ENCODE measurements at places on chromosomes 2 and 18. TPM values are rescaled to one million over a fixed set of nuclear protein-coding genes. Genes with fewer than 3 reads are reported as not detected.

DNA sequence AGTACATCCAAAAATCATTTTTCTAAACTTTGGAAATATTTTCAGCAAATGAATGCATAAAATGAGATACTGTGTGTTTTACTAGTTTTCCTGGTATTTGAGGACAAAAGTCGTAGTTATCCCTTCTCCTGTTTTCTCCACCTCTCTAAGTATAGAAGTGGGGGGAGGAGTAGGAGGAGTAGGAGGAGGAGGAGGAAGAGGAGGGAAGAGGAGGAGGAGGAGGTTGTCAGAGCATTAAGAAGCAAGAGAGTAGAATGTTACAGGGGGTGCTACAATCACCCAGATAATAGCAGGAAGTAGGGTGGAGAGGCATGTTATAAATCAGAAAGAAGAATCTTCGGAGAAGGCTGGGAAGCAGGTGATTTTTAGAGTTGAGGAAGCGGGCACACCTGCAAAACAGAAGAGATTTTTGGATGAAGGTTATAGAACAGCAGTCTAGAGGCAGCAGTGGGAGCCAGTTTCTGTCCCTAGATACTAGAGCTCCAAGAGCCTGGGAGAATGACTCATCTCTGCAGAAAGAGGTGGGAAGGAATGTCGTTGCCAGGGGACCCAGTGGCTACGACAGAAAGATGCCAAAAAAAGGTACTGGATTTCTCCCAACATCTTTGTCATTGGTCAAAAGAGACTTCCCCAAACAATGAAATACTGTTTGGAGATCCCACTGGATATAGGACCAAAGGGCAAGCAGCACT lies 44.2 kb upstream of the AQP4 start:
- no peak for DNase-seq
- H3K36me3 ChIP-seq = no peaks in the 10 kb centered on the region
- no peaks in the 10 kb centered on the region for H3K4me1 ChIP-seq
- no peaks in the 10 kb centered on the region for H3K27me3 ChIP-seq
- H3K4me3 ChIP-seq = no peak overlapping the region
- H3K27ac ChIP-seq = no peak overlapping the region

DNA sequence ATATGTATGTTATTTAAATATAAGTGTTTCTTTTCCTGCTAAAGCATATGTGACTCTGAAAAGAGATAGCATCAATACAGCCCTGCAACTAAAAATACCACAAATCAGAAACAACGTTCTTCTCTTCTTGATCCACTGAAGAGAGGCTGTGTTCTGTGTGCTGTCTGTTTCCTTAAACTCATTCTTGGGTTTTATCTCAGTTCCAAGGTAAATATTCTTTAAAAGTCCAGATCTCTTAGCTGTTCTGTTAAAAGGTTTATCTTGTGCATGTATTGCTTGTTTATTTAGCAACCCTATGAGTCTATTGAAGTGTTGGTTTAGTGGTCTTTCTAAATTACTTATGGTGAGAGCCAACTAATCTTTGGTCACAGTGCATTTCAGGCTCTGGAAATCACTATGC lies 173.3 kb upstream of the NT5C1B start:
- DNase-seq = no peak
- no peak overlapping the region for H3K4me3 ChIP-seq
- H3K36me3 ChIP-seq = no peaks in the 10 kb centered on the region
- H3K4me1 ChIP-seq = no peaks in the 10 kb centered on the region

- H3K4me1 ChIP-seq = no peaks in the 10 kb centered on the region
- no peak overlapping the region for H3K27ac ChIP-seq
- H3K36me3 ChIP-seq = peaks cover under 1% of the 10 kb centered on the region
- H3K27me3 ChIP-seq = peaks cover under 1% of the 10 kb centered on the region
- DNase-seq = no peak
- H3K4me3 ChIP-seq = no peak overlapping the region
Observed at GRCh38 chr2:64625299-64626145, 28.2 kb downstream of the SERTAD2 start.

- no peaks in the 10 kb centered on the region for H3K36me3 ChIP-seq
- no peak overlapping the region for H3K27ac ChIP-seq
- no peaks in the 10 kb centered on the region for H3K4me1 ChIP-seq
- H3K27me3 ChIP-seq = peaks cover 1% of the 10 kb centered on the region
- no peak for DNase-seq
Observed at GRCh38 chr2:179349670-179350303, 85.2 kb upstream of the SESTD1 start.

- peaks cover 21% of the 10 kb centered on the region for H3K36me3 ChIP-seq
- H3K27ac ChIP-seq = no peak overlapping the region
- H3K4me3 ChIP-seq = no peak overlapping the region
- H3K27me3 ChIP-seq = no peaks in the 10 kb centered on the region
- no peak for DNase-seq
Observed at GRCh38 chr2:128197059-128197458, 106.1 kb downstream of the UGGT1 start.

DNA sequence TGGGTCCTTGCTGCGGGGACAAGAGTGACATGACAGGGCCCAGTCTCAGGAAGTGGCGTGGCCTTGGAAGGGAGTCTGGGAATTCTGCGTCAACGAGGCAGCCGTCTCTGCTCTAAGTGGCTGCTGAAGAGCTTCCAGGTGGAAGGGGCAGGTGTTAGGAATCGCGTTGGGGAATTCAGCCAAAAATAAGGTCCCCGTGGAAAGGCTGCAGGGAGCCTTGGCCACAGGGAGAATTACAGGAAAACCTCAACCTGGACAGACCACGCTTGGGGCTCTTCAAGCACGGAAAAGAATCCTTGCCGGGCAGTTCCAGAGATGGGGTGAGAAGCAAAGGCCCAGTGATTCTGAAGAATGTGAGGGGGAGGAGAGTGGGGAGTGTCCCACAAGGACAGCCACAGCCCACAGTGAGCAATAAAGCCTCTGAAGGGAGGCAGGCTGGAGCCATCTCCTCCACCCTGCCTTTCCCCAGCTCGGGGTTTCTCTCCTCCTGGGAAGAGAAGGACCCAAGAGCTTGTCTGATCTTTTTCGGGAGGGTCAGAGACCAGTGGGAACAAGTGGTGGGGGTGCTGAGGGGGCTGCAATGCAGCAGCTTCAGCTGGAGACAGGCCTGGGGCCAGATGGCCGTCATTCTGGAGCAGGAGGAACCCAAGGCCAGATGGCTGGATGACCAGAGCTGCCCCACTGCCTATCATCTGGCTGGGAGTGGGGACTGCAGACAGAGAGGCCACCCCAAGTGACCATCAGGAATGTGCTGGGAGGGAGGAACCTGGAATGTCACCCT lies 106.4 kb upstream of the SMAD2 start:
- H3K36me3 ChIP-seq = no peaks in the 10 kb centered on the region
- H3K27ac ChIP-seq = no peak overlapping the region
- H3K27me3 ChIP-seq = peaks cover 2% of the 10 kb centered on the region
- no peaks in the 10 kb centered on the region for H3K4me1 ChIP-seq
- no peak for DNase-seq

GRCh38 chr18:36931106-36931505 lies 102.2 kb downstream of the KIAA1328 start:
- no peak for DNase-seq
- H3K4me1 ChIP-seq = no peaks in the 10 kb centered on the region
- no peak overlapping the region for H3K4me3 ChIP-seq
- no peaks in the 10 kb centered on the region for H3K27me3 ChIP-seq

DNA sequence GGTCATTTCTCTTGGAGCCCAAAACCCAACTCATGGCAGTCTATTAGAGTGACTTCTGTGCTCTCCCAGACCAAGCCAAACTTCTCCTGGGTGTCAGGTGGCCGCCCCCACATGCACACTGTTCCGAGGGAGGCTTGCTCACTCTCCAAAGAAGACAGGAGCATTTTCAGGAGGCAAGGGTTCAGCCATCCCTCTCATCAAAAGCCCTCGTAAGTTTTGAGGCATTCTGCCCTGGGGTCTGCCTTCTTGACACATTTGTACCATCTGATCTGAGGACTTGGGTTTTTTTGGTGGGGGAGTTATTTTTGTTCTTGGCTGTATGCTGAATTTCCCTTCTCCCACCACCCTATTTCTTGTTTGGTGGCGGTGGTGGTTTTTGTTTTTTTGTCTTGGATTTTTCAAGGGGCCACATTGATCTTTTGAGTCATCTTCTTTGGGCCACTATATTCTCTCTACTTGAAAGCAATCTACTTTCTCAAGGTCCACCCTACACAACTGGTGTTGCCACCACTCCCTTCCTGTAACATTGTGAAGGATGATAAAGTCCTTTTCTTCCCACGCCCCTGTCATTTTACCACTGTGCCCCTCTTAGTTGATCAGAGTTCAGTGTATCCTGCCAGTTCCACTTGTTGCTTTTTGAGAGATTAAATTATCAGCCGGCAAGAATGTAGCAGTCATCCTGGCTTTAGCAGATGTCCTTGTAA lies 255.8 kb downstream of the CYP26B1 start:
- no peak overlapping the region for H3K4me3 ChIP-seq
- H3K27me3 ChIP-seq = no peaks in the 10 kb centered on the region
- no peak overlapping the region for H3K27ac ChIP-seq
- no peak for DNase-seq

DNA sequence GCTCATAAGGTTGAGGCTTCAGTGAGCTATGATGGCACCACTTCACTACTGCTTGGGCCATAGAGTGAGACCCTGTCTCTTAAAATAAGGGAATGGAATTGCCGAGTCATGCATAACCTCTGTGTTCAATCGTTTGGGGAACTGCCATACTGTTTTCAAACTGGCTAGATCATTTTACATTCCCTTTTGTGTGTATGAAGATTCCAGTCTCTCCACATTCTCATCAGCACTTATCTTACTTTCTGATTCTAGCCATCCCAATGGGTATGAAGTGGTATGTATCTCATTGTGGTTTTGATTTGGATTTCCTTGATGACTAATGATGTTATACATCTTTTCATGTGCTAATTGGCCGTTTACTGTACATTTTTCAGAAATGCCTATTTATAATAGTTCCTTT lies 23.7 kb downstream of the MARCHF7 start:
- H3K4me3 ChIP-seq = no peak overlapping the region
- H3K27me3 ChIP-seq = no peaks in the 10 kb centered on the region
- DNase-seq = no peak
- H3K27ac ChIP-seq = no peak overlapping the region
- peaks cover 68% of the 10 kb centered on the region for H3K36me3 ChIP-seq
- H3K4me1 ChIP-seq = peaks cover 18% of the 10 kb centered on the region

- DNase-seq = no peak
- H3K36me3 ChIP-seq = peaks cover 11% of the 10 kb centered on the region
- H3K4me1 ChIP-seq = peaks cover 45% of the 10 kb centered on the region
- H3K27me3 ChIP-seq = no peaks in the 10 kb centered on the region
Observed at GRCh38 chr2:97935719-97936161, 60.0 kb downstream of the TMEM131 start.

DNA sequence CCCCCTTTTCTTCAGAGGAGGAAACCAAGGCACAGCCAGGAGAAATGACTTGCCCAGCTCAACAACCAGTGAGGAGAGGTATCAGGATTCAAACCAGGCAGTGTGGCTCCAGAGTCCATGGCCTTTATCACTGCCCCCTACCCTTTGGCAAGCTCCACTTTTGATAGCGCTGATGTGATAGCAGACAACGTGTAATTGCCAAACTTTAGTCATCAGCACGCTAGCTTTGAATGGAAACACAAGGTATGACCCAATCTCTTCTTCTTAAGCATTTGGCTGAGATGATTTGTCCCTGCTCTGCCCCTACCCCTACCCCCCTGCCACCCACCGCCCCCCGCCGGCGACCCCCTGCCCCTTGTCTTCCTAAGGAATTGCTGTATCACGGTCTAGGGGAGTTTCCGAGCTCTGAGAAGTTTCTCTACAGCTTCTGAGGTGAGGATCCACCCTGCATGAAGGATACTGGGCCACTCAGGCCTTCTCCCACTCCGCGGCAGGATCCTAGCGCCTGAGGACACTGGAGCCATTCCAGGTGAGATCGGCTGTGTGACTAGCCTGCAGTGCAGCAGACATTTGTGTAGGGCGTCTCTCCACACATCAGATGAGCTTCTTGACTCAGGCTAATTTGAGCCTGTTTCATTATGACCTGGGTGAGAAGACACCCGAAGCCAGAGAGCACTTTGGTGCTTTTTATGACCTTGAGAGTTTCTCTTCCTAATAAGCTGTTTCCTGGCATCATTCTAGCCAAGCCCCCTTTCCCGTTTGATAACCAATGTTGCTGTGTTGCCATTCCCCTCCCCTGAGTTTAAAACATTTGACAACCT lies 75.1 kb upstream of the MAP4K4 start:
- no peak for DNase-seq
- H3K4me3 ChIP-seq = no peak overlapping the region
- no peaks in the 10 kb centered on the region for H3K36me3 ChIP-seq
- H3K27ac ChIP-seq = peak overlapping the region; percentile 36
- no peaks in the 10 kb centered on the region for H3K27me3 ChIP-seq

DNA sequence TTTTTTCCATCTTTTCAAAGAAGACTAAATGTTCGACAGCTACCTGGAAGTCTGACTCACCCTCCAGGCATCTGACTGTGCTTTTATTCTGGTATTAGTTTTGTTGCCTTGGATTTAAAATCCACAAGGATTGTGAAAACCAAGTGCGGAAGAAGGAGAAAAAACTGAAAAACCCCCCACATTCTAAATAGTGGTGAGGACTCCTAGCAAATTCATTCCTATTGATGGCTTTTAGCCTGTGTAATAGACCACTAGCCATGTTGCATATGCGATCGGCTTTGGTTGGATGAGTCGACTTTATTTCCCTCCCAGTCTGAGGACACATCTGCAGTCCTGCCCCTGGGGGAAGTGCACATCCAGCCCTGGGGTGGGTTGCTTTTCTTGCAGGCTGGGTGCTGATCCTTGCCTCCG lies 16.9 kb downstream of the LDLRAD4 start:
- no peak overlapping the region for H3K4me3 ChIP-seq
- H3K4me1 ChIP-seq = peaks cover 1% of the 10 kb centered on the region
- H3K36me3 ChIP-seq = no peaks in the 10 kb centered on the region
- no peak for DNase-seq
- H3K27me3 ChIP-seq = no peaks in the 10 kb centered on the region
- H3K27ac ChIP-seq = no peak overlapping the region

ADRA2B gene
- total RNA-seq = 0.21 TPM

MPP4 gene
- total RNA-seq = not detected

CYP27A1 gene
- total RNA-seq = not detected

CRACDL gene
- total RNA-seq = 0.55 TPM

PPP1R1C gene
- total RNA-seq = not detected

Measured in activated T-helper 2 cell treated with anti-CD3 and anti-CD28 coated beads, Interferon-gamma antibody, Interleukin-2, Interleukin-4, amounts not matched to agents 10 μg/mL and 5 μg/mL and 100 μg/mL, durations not matched to agents 14 hours and 24 hours and 36 hours (primary cell).